ENCODE measurements at places on chromosomes 4 and X. TPM values are rescaled to one million over a fixed set of nuclear protein-coding genes. Genes with fewer than 3 reads are reported as not detected.

DNA sequence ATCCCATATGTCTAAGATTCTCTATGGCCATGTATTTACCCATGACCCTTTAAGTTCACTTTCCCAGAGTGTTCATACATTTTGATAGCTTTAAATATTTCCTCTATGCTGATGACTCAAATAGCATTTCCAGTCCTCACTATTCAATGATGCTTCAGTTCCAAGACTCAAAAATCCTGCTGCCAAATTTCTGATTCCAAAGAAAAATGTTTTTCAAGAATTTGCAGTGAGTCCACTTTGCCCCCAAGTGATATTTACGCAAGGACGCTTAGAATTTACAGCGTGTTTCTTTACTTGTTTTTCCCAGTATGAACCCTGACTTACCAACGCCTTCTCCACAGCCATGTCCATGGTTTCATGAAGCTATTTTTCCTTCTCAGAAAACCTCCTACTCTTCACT, 127.9 kb upstream of the PCDH18 start:
- DNase-seq, result no peak

- no peak for DNase-seq
These were observed 288.7 kb downstream of the CAMK2D start for GRCh38 chr4:113472864-113473263.

DNA sequence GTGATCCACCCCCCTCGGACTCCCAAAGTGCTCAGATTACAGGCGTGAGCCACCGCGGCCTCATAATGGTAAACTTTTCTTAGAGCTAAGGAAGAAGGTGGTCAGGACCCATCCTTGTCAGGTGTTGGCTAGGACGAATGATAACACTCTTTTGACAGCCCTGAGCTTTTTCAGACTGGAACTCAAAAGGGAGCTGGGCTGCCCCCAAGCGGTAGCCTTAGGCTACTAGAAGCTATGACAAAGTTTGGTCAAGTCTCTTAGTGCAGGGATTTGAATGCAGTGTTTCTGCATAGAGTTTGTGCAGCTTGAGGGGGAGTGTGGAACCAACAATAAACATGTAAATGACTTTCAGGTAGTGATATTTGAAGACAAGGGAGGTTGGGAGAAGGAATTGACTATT, 11.8 kb upstream of the HSD17B10 start:
- DNase-seq, result peak; percentile 26

- no peak for DNase-seq
These were observed 10.2 kb upstream of the PRKG2 start for GRCh38 chr4:81225252-81225651.

DNA sequence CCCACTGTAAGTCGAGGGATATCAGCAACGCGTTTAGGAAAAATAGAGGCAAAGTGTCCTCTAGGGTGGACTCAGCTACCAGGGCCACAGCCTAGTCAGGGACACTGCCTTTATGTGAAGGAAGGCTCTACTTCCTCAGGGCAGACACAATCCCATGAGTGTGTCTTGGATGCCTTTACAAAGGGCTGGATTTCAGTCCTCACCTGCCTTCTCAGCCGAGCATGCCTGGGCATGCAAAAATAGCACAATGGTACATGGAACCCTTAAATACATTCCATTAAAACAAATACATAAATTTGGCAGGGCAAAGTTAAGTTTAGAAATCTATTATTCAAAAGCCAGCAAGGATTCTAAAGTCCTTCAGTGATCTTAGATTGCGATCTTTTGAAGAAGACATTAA, 51.1 kb downstream of the DMD start:
- DNase-seq, result no peak

- DNase-seq, result peak; percentile 87
These were observed 396.7 kb downstream of the FSTL5 start for GRCh38 chr4:161767116-161767515.

DNA sequence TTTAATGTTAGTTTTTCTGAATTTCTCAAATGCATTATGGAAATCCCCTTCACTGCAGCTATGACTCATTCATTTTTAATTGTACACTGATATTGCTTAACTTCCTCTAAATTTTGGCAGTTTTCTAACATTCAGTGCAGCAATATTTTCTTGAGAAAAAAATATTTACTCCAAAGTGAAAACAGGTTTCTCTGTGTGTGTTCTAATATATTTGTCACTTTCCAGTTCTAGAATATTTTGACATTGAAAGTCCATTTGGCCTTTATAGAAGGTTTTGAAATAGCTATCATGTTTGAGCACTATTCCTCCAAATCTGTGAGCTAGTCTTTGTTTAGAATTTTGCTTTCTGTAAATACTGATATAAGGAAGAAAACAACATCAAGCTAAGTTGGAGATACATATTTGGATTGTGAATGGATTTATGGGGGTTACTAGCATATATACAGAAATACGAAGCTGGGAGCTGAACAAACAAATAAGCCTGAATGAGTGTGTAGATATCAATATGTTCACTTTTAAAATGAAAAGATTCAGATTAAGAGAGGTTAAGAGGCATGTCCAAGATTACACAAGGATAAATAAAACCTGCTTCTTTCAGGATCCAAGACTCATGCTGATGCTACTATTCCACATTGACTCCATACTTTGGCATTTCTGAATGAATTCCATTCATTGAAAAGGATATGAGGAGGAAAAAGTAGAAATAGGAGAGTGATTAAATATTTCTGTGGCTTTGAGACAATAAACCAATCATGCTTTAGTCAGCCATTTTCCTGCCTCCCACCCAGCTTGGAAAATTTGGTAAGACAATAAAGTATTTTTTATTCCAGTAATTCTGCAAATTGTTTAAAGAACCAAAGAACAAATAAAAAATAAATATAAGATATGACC, 57.3 kb upstream of the SLIT2 start:
- peak; percentile 29 for DNase-seq

- DNase-seq, result no peak
These were observed 2.4 kb upstream of the AFAP1 start for GRCh38 chr4:7941965-7942496.

DNA sequence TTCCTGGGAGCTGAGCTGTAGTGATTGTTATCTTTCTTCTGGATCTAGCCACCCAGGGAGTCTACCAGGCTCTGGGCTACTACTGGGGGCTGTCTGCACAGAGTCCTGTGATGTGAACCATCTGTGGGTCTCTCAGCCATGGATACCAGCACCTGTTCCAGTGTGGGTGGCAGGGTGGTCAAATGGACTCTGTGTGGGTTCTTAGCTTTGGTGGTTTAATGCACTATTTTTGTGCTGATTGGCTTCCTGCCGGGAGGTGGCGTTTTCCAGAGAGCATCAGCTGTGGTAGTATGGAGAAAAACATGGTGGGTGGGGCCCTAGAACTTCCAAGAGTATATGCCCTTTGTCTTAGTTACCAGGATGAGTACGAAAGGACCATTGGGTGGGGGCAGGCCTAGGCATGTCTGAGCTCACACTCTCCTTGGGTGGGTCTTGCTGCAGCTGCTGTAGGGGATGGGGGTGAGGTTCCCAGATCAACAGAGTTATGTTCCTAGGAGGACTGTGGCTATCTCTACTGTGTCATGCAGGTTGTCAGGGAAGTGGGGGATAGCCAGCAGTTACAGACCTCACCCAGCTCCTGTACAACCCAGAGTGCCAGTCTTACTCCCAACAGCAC, 264.8 kb upstream of the LDB2 start:
- no peak for DNase-seq

DNA sequence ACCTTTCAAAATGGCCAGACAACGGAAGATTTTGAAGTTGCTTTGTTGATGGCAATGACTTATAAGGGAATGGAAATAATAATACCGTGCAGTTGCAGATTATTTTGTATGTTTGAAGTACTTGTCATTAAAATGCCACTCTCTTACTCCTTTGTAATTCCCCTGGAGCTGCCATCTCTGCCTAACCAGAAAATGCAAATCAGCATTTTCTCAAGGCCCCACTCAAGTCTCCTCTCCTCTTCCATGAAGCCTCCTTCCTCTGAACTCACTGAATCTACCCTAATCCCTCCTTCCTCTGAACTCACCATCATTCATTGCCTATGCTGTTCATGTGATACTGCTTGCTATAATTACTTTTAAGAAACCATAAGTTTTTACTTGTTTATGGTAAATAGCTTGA, 60.2 kb upstream of the RBPJ start:
- DNase-seq, result no peak

DNA sequence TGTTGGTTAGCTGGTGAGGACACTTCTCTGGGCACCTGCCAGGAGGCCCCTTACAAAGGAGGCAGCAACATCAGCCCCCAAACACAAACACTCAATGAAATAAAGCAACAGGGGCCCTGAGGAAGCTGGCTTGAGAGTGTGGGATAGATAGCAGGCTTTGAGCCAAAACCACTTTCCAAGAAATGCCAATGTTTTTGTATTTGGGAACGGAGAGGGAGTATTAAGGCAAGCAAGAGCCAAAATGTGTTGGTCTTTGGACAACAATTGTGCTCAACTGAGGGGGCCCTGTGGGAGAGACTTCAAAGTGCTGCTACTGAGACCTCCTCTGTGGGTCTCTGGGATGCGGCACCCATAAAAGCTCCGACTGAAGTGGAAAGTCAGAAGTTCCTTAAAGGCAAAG, 41.0 kb downstream of the RAI2 start:
- no peak for DNase-seq

DNA sequence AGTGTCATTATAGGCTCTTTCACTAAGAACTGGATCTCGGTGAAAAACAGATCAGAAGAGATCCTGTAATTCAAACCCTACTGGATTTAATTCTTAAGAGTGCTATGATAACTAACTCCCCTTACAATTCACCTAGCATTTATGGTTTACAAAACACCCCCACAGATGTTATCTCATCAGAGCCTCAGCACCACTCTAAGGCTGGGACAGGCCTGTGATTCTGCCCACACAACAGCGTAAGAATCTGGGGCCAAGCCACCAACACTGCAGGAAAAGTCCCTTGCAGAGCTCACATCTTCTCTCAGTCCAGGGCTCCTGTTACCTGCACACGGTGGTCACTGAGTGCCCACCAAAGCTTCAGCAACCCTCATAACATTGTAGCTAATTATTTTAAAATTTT, 8.9 kb downstream of the MFAP3L start:
- DNase-seq, result no peak

GRCh38 chrX:72269671-72270251, 7.3 kb downstream of the RPS4X start:
- DNase-seq, result peak; percentile 76

DNA sequence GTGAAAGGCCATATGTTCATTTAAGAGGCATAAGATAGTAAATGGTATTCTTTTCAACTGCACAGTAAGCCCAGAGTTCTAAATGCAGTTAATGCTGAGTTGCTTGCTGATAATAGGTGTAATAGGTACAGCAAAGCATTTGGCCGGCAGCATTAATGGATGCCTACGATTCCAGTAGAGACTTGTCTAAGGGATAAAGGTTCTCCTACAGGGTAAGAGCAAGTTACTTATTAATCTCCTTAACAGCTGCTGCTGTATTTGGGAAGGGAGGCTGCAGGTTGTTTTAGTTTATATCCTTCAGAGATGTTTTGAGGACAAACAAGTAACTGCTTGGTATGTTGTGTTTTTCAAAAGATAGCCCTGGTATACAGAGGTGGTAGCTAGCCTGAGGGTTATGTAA, 16.8 kb downstream of the TSPAN7 start:
- DNase-seq, result no peak

DNA sequence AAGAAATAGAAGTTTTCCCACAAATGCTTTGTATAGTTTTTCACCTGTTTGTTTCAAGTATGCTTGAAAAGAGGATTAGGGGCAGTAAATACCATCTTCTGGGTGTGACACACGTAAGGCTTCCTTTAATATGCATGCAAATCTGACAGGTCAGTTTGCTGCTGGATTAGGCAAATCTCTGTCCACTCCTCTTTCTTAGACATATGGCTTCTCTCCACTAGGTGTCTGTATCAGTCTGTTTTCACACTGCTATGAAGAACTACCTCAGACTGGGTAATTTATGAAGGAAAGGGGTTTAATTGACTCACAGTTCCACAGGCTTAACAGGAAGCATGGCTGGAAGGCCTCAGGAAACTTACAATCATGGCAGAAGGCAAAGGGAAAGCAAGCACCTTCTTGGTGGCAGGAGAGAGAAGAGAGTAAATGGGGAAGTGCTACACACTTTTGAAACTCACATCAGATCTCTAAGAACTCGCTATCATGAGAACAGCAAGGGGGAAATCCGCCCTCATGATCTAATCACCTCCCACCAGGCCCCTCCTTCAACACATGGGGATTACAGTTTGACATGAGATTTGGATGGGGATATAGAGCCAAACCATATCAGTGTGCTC, 66.9 kb downstream of the TAB3 start:
- peak; percentile 1 for DNase-seq

DNA sequence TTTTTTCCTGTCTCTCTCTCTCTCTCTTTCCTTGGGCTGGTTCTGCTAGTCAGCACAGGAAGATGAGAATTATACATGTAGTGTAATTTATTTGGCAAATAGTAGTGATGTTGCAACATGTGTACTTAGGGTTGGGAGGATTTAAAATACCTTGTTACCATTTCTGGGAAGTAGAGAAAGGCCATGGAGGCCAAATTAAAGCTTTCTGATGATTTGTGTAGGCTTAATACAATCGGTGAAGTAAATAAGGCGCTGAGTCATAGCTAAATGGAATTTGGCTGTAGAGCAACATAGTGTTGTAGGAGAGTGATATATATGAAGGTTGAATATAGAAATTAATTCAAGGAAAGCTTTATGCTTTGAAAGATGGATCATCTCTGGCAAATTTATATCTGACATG, 295.3 kb downstream of the GRID2 start:
- no peak for DNase-seq

DNA sequence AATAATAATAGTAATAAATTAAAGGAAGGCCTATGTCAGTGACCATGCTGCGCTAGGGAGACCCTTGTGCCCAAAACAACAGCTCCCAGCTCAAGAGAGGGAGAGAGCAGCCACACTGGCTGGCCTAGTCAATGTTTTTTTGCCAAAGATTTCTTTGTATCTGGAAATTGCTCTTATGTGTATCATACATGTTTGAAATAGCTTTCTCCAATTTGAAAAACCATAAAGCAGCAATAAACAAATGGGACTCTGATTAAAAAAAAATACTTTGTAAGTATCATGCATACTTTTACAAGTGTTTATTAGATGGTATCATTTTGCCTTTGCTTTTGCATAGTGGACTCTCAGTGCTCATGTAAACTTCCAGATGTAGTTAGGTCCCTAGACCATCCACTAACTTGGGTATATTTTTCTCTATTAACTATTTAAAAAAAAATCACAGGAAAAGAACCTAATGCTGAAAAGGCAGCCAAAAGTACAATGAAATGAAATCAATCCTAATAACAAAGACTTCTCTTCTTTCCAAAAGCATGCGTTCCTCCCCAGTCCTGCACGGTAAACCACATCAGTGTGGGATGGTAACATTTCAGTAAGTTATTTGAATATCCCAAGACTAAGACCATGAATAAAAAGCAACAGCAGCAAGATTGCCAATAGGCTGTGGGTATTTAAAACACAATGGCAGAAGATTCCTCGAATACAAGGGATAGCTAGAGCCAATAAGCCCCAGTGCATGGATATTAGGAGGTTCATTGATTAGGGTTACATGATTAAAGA, 117.6 kb downstream of the PALLD start:
- DNase-seq, result peak; percentile 54

- no peak for DNase-seq
These were observed 68.2 kb downstream of the USP9X start for GRCh38 chrX:41153448-41153847.

Gene TGIF2LX
- total RNA-seq, result not detected

Gene MSX1
- total RNA-seq, result 13.4 TPM

Gene CT45A2
- not detected for total RNA-seq

Gene GAGE2A
- total RNA-seq, result not detected

Gene VCX3B
- not detected for total RNA-seq

Gene C4orf36
- total RNA-seq, result 0.06 TPM

Gene DRP2
- 3.1 TPM for total RNA-seq

Gene PITX2
- 60.5 TPM for total RNA-seq

Gene MAGEA12
- total RNA-seq, result not detected

Gene TFE3
- total RNA-seq, result 61.5 TPM
